Activated CD4-positive, alpha-beta memory T cell treated with anti-CD3 and anti-CD28 coated beads, Interleukin-2, amount 10 ng/mL, durations not matched to agents 7 days and 5 days (primary cell): ENCODE measurements at places on chromosomes 4 and X.

- no peak for DNase-seq
Measured at GRCh38 chr4:79620617-79621016, 212.6 kb upstream of the GK2 start.

GRCh38 chr4:80268936-80269335 is 2.5 kb downstream of the FGF5 start:
- DNase-seq: no peak

DNA sequence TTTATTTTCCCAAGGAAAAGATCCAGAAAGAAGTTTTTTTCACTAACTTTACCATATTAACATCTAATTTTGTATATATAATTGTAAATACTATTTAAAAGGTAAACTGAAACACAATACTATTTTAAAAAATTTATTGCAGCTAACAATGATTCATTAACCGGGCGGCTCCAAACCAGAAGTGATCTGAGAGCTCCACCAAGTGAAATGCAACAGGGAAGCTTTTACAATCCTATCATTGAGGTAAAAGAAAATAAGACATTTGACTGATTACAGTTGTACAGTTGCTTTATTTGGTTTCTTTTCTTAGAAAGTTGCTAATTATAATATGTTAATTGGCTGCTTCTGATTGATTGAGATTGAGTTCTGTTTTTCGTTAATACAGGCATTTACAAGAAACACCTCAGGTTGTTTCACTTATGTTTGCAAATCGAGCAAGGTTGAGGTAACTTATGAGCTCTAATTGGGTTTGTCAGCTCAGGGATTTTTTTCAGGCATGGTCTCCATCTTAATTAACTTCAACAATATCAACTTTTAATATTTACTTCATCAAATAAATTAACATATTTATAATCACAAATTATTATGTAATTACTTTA is 220.2 kb upstream of the UGT8 start:
- DNase-seq: no peak

GRCh38 chr4:145709843-145710242 is 29.9 kb downstream of the C4orf51 start:
- DNase-seq: no peak

DNA sequence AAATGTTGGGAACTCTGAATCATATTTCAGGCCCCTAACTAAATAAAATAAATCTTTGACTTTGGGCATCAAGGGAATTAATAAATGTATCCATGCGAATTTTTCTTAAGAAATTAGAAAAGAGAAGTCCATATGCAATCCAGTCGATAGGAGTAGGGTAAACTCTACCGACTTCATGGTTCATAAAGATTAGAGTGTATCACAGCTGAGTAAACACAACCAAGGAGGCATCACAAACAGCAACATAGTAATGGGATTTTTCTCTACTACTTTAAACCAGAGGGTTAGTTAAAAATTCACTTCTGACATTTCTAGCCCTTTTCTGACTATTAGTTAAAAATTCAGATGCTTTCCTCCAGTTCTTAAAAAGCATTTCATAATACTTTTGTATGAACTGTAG is 19.9 kb downstream of the SEPTIN11 start:
- no peak for DNase-seq

GRCh38 chr4:188002323-188002722 is 6.8 kb downstream of the ZFP42 start:
- no peak for DNase-seq

DNA sequence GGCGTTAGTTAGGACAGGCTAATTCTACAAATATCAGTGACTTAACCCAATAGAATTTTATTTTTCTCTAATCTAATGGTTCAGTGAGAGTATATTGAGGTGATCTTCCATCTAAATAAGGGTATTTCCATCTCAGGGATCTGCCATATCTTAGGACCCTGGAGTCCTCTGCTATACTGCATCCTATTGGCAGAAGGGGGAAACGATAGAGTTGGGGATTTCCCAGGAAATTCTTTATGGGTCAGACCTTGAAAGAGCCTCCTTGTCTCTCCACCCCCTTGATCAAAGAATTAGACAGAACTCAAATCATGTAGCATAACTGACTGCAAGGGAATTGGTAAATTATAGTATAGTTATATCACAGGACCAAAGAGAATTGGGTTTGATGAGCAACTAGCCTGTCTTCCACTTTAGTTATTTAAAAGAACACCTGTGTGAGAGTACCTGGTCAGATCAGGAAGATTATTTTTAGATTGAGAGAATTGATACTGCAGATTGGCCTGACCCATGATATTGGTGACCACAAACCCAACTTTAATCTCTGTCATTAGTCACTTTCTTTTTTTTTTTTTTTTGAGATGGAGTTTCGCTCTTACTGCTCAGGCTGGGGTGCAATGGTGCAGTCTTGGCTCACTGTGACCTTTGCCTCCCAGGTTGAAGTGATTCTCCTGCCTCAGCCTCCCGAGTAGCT is 25.6 kb downstream of the SMARCA5 start:
- DNase-seq: no peak

DNA sequence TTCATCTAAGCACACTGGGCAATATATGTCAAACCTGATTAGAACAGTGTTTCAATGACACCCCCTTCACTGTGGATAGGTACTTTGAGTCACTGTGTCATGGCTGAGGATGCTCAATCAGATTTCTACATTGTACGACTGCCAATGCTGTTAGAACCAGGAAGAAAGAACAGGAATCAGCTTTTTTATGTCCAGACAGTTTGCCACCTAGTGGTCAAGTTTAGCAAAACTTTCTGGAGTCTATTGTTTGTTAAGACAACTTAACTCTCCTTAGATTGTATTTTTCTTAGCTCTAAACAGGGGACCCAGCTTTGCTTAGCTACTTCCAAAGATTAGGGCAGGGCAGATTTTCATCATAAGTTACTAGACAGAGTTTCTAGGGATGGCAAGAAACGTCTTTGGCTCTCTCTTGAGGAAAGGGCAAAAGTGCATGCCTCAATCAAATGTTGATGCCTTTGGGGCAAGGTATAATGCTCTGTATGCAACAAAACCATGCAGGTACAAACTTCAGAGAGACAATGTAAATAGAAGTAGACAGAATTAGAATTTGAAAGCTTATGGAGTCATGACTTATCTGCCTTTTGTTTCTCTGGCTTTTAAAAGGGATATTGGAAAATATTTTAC is 40.5 kb upstream of the BMP3 start:
- no peak for DNase-seq

- DNase-seq: no peak
Measured at GRCh38 chr4:10684631-10685030, at the start of gene CLNK. TSS of gene CLNK (minus strand) at chr4:10684768. CDS start at chr4:10667869, 16,899 bp downstream.

GRCh38 chr4:184287697-184288255 is 70.1 kb upstream of the ENPP6 start:
- DNase-seq: no peak

GRCh38 chr4:48491514-48492176 is 1.6 kb downstream of the ZAR1 start:
- no peak for DNase-seq

- DNase-seq: peak; percentile 84
Measured at GRCh38 chr4:113682730-113683537, 78.6 kb downstream of the CAMK2D start.

- no peak for DNase-seq
Measured at GRCh38 chrX:154417157-154417556, 5.8 kb downstream of the TAFAZZIN start.

DNA sequence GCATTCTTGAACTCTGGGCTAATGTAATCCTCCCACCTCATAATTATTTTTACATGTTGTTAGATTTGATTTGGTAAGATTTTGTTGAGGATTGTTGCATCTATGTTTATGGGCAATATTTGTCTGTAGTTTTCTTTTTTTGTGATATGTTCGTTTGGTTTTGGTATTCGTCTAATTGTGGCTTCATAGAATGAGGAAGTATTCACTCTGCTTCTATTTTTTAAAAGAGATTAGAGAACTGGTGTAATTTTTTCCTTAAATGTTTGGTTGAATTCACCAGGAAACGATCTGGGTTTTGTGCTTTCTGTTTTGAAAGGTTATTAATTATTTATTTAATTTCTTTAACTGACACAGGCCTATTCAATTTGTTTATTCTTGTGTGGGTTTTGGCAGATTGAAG is 161.2 kb upstream of the NUDT6 start:
- DNase-seq: no peak

GRCh38 chr4:110275871-110276270 is 77.5 kb upstream of the ELOVL6 start:
- DNase-seq: no peak

DNA sequence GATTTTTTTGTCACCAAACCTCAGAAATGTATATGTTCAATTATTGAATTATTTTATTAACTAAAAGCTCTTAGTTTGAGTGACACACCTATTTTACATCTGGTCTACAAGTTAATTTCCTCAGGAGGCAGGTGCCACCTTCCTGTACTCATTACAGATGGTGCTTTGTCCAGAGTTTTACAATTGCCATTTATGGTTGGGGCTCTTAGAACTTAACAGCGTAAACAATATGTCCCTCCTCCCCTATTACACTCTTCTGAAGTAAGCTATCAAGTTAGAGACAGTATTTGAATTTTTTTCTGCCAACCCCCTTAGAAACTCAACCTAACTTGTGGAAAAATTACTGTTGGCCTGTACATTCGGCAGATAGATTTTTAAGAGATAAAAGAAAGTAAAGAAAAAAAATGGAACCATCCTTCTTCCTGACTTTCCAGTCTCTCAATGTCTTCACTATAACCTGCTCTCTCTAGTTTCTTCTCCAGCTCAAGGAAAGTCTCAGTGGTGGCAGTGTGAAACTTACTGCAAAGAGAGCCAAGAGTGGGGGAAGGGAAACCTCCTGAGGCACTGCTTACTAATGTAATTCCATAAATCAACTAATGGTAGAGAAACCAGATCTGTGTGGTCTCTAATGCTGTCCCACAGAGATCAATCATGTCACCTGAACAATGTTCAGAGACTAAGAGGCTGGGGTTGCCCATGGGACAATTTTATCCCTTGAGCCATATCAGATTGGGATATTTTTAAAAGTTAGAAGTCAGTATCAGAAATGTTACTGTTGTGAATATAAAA is 7.8 kb downstream of the CXXC4 start:
- no peak for DNase-seq

DNA sequence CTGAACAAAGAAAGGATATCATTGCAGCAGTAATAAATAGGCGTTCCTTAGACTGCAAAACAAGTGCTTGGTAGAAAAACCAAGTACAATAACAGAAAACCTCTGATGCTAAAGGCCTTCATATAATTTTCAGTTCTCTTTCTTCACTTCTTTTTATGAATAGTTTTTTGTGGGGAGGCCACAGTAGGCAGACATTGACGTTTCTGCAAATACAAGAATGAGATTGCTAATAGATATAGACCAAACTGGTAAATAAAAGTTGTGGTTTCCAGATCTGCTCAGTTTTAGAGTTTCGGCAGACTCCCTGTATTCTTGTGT is 57.0 kb upstream of the RAP1GDS1 start:
- DNase-seq: no peak

DNA sequence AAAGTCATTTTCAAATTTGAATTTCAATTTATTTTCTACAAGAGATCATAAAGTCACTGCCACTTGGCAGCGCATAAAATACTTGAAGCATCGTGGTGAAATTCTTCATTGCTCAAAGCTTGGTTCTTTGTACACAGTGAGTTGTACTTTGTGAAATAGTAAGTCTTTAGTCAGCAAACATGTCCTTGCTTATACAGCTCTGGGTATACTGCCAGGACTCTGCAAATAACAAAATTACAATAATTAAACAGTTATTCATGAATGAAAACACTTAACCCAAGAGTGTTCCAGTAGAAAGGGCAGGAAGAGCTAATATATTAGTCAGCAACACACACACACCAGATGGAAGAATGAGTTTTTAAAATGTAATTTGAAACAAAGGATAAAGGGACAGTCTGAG is 1300.9 kb upstream of the DIAPH2 start:
- no peak for DNase-seq

DNA sequence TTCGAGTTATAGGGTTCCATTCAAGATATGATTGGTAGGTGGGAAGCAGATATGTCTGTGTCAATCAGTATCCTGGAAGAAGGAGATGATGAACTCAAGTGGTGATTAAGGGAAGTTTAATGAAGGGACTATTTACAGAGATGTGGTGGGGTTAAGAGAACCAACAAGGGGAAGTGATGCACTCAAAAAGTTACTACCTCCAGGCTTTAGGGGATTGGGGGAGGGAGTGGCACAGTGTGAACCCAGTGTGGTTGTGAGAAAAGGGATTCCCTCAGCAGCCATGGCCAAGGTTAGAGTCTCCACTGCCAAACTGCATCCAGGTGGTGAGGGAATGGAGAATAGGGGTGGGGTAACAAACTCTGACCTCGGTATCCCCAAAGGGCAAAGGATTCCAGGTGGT is 27.9 kb downstream of the PKD2 start:
- DNase-seq: no peak

DNA sequence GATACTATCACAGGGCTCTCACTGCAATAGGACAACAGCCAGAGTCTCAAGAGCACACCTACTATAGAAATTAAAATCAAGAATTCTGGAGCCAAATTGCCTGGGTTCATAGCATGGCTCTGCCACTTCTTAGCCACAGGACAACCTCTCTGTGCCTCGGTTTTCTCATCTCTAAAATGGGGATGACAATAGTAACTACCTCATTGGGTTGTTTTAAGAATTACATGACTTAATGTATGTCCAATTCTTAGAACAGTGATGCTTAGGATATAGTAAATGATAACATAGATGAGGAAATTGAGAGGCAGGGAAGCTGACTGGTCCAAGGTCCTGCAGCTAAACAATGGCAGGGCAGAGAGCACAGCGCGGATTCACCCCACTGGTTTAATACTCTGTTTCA is 11.0 kb upstream of the ODAPH start:
- no peak for DNase-seq

GRCh38 chrX:153318811-153319210 is 2.8 kb downstream of the PNMA6F start:
- DNase-seq: no peak

DNA sequence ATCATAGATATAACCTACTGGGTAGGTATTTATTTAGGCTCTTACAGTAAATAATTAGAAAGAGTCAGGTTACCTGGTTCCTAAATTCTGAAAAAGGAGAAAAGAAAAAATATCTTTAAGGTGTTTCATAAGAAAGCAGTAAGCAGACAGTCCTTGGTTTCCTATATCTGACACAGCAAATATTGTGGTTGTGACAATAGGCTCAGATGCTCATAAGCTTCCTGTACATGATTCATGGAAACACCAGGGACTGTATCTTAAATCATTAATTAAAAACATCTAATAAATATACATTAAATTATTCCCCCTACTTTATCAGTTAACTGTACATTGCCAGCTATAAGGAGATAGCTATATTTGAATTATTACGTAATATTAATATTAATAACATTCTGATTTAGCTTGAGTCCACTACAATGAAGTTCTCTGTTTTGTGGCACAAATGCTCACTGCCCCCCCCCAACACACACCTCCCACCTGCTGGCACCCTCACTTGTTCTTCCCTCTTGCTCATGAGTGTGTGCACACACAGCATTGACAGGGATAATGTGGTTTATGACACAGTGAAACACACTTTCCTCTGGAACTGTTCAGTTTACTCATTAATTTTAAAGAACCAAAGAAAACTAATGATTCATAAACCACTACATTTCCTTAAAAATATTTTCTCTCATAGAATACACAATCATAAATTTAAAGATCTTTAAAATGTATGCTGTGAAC is 187.4 kb downstream of the NR3C2 start:
- DNase-seq: no peak
